ENCODE measurements at places on chromosomes 12 and 14. TPM values are rescaled to one million over a fixed set of nuclear protein-coding genes. Genes with fewer than 3 reads are reported as not detected.

The BDKRB2 gene
- total RNA-seq: 0.39 TPM

The GALNT6 gene
- total RNA-seq: 39.2 TPM

The RNU6-8 gene
- total RNA-seq: not detected

The OASL gene
- total RNA-seq: not detected

The IL23A gene
- not detected for total RNA-seq

The RERG gene
- total RNA-seq: not detected

The NT5DC3 gene
- 6.4 TPM for total RNA-seq
